ENCODE measurements at places on chromosomes 7 and 10.
A peak's percentile ranks its signal among the peaks of the same experiment; 100 is the strongest.

- no peak for DNase-seq
These were observed 57.8 kb downstream of the ANKMY2 start for GRCh38 chr7:16587790-16588189.

DNA sequence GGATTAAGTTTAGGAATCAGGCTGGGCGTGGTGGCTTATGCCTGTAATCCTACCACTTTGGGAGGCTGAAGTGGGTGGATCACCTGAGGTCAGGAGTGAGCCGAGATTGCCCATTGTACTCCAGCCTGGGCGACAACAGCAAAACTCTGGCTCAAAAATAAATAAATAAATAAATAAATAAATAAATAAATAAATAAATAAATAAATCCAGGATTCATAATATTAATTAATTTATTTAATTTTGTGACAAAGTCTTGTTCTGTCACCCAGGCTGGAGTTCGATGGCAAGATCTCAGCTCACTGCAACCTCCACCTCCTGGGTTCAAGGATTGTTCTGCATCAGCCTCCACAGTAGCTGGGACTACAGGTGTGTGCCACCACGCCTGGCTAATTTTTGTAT, 4.2 kb downstream of the SUGCT start:
- no peak for DNase-seq

- DNase-seq: no peak
These were observed 579.1 kb downstream of the CCSER2 start for GRCh38 chr10:84907461-84908009.

DNA sequence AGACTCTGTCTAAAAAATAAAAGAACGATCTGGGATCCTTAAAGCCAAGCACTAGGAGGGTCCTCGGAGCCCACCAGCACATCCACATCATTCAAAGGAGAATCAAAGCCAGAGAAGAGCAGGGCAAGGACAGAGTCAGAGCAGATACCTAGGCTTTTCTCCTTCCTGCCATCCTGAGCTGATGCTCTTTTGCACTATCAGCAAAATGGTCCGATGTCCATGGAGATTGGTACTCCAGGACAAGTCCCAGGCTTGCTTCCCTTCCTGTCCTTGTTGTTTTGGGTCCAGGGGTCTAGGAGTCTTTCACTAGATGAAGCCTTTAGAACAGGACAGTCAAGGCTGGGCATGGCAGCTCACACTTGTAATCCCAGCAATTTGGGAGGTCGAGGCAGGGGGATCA, 58.0 kb upstream of the ELN start:
- DNase-seq: peak; percentile 2

- DNase-seq: no peak
These were observed 20.5 kb upstream of the PPP1R3C start for GRCh38 chr10:91653219-91653870.

- DNase-seq: peak; percentile 55
These were observed 84.5 kb downstream of the SRPK2 start for GRCh38 chr7:105304040-105304895.

GRCh38 chr7:151893405-151893923, 16.5 kb upstream of the PRKAG2 start:
- no peak for DNase-seq

DNA sequence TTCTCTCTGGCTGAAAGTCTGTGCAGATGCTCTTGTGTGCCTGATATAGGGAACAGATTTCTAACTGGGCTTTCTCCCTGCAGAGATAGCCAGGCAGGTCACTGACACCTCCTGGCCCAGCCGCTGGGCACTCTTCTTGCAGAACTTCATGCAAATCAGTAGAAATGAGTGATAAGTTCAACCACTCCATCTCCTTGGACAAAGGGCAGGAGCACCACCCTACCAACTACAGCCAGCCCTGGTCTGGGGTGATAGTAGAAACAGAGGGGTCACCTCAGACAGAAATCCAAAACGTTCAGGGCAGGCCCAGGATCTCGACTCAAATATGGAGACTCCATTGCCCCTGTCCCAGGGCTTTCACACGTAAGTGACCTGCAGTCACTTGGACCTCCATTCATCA, 917.8 kb upstream of the ZNF722 start:
- DNase-seq: no peak

GRCh38 chr7:136078630-136079029, 101.5 kb upstream of the MTPN start:
- no peak for DNase-seq

GRCh38 chr10:47307381-47307780, 7.4 kb downstream of the GDF10 start:
- DNase-seq: no peak

DNA sequence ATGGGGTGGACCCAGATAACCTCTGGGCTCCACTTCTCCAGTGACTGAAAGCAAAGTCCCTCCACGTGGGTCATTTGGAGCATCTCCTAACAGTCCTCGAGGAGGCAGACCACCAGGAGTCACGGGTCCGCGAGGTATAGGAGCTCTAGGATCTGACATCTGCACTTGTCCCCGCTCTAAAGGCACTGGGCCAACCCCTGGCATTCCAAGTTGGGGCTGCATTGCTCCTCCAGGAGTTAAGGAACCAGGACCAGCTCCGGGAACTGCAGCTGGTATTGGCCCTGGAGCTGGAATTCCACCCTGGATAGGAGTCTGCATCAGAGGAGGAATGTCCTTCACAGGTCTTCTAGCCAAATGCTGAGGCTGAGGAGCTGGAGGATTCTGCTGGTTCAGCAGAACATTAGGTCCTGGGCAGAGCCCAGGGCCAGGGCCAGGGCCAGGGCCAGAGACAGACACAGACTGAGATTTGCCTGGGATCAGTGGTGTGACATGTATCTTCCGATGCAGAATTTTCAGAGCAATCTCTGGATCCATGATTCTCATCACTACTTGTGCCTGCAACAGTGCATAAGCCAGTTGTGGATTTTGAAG, 827 bp downstream of the CSTF2T start:
- DNase-seq: no peak

DNA sequence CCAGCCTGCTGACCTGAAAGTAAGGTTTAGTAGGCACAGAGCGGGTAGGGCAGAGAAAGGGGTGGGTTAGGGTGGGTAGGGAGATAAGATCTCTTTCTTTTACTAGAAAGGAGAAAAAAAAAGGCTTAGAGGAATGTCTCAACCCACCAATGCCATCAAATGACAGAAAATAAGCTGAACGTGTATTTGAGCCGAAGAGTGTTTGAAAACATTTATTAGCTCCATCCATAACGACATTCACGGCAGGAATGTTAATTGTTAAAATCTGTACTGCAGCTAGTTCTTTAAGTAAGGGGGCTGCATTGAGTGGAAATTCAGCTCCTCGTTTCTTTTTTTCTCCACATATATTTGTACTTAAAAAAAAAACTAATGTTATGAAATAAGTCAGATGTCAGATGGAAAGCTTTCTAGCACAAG, 63.7 kb upstream of the ARID5B start:
- DNase-seq: no peak

DNA sequence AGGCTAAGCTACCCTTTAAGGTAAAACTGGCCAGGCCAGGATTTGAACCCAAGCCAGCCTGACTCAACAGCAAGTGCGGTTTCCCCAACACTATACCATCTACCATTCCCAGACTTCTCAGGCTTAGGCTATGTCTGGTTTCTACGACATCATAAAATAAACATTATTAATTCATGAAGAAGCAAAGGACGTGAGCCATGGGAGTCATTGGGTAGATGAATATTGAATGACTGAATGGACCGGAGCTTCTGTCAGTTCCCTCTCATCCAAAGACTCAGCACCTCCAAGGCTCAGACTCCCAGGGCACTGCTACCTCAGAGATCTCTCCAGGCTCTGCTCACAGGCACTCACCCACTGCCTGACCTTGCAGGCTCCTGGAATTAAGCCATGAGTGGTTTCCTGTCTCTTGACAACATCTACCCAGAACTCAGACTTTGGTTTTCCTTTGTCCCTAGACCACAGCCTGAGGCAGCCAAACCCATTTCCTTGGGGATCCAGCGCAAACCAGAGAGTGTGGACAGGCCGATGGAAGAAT, 64.6 kb upstream of the STEAP1B start:
- DNase-seq: peak; percentile 51

GRCh38 chr10:90947030-90947960, 26.4 kb upstream of the ANKRD1 start:
- DNase-seq: peak; percentile 49

DNA sequence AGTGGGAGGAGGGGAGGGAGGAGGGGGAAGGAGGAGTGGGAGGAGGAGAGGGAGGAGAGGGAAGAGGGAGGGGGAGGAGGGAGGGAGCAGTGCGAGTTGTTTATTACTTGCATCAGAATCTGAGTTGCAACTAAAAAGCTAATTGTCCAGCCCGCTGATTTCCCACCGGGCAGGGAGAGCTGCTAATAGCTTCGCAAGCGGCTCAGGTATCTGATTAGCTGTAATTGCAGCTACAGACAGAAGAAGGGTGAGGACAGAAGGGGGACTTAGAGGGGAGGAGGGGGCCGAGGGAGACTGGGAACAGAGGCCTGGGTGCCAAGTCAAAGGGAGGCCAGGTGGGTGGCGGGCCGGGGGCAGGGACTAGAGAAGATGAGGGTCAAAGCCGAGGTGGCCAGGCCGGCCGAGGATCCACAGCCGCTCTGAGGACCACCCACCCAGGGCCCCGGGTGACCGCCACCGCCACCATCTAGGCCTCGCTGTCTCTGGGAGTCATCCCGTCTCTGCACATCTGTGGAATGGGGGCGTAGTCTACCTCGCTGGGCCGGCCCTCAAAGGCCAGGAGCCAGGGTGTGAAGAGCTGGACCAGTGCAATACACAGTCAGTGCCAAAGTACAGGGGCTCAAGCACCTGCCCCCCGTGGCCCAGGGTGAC, 54.2 kb downstream of the MICALL2 start:
- DNase-seq: no peak

GRCh38 chr7:106807474-106807873, 57.6 kb upstream of the PIK3CG start:
- no peak for DNase-seq

GRCh38 chr10:3117486-3117885, 50.1 kb downstream of the PFKP start:
- no peak for DNase-seq

DNA sequence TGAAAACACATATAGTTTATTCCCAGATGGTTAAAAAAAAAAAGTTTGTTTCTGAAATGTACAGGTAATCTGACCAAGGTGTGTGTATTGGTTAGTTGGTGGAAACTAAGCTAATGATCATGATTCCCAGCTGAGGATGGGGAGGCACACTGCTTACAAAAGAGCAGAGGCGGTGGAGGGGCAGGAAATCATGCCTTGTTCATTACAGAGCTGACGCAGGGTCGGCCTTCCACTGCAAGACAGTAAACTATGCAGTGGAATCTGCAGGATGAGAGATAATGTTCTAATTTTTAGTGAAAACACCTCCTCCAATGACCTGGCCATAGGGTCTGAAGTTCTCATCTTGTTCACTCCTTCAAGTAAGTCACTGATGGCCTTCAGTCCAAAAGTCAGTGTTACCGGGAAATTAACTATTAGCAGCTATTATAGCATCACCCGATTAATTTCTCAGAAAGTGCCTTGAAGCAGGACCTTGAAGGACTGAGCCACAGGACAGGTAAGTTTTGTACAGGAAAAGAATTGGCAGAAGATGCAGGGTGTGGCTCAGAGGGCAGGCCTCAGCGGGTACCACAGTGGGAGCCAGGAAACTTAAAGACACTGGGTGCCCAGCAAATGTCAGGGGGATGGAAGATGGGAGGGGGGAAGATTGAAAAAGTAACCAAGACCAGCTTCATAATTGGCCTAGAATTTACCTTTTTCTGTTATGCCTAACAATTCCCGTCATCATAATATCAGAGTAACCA, 36.0 kb downstream of the MYOF start:
- no peak for DNase-seq

GRCh38 chr10:94251568-94251967, 111.2 kb downstream of the NOC3L start:
- no peak for DNase-seq

DNA sequence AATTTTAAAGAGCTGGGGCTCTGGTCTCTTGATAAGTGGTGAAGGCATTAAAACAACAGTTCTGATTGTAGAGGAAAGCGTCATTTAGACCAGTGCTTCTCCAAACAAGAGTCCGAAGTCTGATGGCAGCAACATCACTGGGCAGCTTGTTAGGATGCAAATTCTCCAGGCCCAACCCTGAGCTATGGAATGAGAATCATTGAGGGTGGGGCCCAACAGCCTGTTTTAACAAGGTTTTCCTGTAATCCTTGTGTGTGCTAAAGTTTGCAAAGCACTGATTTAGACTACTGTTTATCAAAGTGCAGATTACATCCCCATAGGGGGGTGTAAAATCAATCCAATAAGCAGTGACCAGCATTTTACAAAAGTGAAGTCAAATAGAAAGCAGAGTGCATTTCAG, 2.6 kb upstream of the ZNRF2 start:
- DNase-seq: no peak

DNA sequence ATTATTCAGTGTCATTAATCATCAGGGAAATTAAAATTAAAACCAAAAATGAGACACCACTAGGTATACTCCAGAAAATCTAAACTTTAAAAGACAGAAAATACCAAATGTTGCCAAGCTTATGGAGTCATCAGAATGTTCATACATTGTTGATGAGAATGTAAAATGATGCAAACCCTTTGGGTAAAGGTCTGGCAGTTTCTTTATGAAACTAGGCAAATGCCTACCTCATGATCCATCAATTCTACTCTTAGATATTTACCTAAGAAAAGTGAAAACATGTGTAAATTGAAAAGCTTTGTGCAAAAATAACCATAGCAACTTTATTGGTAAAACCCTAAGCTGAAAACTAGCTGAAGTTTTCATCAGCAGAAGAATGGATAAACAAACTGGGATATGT, 329.5 kb upstream of the MEOX2 start:
- no peak for DNase-seq

DNA sequence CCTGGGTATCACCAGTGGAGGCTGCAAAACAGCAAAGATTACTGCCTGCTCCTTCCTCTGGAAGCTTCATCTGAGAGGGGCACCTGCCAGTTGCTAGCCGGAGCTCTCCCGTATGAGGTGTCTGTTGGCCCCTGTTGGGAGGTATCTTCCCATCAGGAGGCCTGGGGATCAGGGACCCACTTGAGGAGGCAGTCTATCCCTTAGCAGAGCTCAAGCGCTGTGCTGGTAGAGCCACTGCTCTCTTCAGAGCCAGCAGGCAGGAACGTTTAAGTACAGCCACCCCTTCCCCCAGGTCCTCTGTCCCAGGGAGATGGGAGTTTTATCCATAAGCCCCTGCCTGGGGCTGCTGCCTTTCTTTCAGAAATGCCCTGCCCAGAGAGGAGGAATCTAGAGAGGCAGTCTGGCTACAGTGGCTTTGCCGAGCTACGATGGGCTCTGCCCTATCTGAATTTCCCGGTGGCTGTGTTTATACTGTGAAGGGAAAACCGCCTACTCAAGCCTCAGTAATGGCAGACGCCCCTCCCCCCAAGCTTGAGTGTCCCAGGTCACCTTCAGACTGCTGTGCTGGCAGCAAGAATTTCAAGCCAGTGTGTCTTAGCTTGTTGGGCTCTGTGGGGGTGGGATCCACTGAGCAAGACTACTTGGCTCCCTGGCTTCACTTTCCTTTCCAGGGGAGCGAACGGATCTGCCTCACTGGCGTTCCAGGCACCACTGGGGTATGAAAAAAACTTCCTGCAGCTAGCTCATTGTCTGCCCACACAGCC, 19.6 kb downstream of the SEMA3E start:
- no peak for DNase-seq

Data from activated CD8-positive, alpha-beta memory T cell treated with anti-CD3 and anti-CD28 coated beads, Interleukin-2, amount 10 ng/mL, durations not matched to agents 7 days and 5 days (primary cell).